ENCODE measurements at places on chromosomes 4 and X.
A peak's percentile ranks its signal among the peaks of the same experiment; 100 is the strongest.

DNA sequence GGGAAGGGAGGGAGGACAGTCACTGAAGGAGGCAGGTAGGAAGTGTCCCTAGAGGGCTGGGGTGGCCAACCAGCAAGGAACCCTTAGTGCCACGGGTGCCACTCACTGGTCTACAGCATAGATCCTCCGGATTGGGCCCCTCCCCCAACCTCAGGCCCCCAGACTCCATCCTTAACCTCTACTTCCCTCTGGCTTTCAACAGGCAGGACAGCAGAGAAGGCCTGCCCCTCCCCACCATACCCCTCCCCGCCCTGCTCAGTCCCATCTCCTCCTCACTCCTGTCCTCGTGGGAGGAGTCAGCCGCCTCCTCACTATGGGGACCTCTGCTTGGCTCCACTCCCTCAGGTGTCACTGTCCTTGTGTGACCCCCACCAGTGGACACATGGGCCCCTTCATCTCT, 77.7 kb upstream of the PSAPL1 start:
- DNase-seq, result no peak

- no peak for DNase-seq
Observed at GRCh38 chr4:71550220-71551165, 211.7 kb downstream of the SLC4A4 start.

GRCh38 chrX:13050151-13050550, 5.7 kb upstream of the FAM9C start:
- no peak for DNase-seq

- DNase-seq, result no peak
Observed at GRCh38 chr4:41611881-41612871, 74.2 kb downstream of the LIMCH1 start.

DNA sequence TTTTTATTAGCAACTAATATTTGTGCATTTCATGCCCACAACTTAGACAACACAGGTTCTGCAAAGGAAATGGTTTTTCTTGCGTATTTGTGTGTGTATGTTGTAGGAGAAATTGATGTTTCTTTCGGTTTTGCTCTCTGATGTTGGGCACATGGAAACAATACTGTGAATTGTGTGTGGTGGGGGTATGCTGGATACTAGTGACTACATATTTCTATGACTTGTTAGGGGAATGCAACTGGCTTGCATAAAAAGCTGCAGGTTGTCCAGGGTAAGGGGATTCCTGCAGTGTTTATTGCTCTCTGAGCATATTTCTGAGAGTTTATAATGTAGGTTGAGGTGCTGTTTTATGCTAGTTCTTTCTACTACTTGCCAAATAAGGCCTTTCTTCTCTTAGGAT, 11.6 kb downstream of the DLG3 start:
- DNase-seq, result no peak

GRCh38 chr4:26030260-26030667, 116.2 kb downstream of the SMIM20 start:
- DNase-seq, result no peak

- DNase-seq, result no peak
Observed at GRCh38 chrX:154990496-154990895, 32.0 kb downstream of the F8 start.

DNA sequence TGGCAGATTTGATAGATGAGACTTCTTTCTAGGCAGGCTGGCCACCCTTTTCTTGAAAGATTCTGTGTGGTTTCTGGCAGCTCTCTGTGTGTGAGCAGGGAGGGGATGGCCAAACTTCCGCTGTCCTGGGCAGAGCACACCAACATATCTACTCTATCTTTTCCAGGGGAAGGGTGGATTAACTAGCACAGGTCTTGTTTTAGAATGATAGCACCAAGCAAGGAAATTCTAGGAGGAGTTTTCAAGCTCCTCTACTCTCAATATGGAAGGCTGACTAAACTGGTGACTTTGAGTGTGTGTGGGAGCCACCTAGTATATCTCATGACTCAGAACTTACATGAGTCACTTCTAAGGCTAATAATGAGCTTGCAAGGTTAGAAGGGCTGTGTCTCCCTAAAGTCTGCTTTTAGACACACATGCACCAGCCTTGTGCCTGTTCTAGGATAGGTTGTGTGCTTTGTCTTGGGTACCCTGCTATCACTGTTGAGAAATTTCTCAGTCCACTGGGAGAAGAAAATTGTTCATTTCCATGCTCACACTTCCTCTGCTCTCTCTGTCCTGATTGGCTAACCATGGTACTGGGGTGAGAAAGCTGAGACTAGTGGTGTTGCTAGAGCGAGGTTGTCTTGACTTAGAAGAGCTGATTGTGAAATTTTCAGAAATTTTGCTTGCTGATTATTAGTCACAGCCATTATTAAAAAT, 72.9 kb downstream of the YIPF6 start:
- no peak for DNase-seq

DNA sequence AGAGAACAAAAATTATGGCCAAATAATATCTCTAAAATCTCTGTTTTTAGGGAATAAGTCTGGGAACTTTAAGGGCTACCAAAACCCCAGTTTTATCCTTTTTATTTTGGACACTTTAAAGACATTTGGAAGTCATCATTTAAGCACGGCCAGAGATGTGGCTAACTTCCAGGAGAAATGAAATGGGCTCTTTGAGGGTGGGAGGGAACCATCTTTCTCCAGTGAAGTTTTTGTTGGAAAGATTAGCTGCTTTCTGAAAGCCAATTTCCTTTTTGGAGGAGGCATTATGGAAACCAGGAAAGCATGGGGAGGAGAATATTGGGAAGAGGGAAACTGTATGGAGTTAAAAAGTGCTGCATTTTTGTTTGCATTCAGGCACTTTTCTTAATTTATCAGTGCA, 4.8 kb downstream of the VSIG1 start:
- no peak for DNase-seq

GRCh38 chr4:24210332-24210902, 320.6 kb upstream of the PPARGC1A start:
- no peak for DNase-seq

DNA sequence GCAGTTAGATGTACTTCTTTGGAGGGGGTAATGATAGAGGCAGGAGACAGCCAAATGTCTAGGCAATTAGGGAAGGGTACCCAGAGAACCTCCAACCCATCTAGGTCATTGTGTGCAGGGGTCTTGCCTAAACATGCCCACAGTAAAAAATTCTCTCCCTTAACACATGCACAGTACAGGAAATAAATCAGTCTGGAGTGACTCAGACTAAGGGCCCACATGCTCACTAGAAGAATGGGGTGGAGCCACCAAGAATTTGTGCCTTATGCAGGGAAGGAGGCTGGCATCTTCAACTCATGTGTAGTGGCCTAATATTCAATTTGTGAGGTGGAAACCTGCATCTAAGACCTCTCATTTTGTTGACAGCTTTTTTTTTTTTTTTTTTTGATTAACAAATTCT, 945.3 kb upstream of the GRIA3 start:
- no peak for DNase-seq

- no peak for DNase-seq
Observed at GRCh38 chr4:188550296-188550695, 411.1 kb downstream of the TRIML1 start.

GRCh38 chr4:153529646-153530045, 63.5 kb downstream of the TMEM131L start:
- no peak for DNase-seq

DNA sequence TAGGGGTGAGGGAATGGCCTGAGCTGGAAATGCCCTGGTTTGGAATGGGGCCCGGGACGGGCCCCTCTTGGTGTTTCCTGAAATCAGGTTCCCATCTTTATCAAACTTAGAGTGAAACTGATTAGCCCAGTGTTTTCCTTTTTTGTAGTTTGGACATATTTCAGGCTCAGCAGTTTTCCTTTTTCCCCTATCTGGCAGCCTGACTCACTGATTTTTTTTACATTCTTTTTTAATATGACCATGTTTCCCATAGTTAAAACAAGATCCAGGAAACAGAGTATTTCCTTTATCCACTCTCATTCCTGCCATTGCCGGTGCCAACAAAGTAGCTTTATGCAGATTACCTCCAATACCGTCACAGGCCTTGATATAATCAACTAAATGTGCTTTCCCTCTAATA, 20.5 kb upstream of the C4orf17 start:
- no peak for DNase-seq

DNA sequence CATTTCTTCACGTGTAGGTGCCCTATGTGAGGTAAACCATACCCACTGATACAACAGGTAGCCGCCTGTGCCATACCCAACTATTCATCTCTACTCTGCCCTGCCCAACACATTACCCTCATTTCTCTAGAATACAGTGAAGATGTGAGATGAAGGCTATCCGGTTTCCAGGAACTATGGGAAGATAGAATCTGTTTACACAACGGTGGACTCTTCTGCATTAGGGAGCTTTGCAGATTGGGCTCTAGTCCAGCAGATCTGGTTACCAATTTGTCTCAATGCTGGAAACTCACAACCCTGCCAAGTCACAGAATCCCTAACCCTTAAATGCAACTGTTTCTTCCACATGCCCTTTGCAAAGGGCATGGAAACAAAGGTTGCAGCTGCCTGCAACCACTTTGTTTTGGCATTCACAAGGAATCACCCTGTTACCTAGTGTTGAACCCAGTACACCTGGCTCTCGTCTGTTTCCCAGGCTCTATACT, 6.4 kb upstream of the SLAIN2 start:
- peak; percentile 22 for DNase-seq

GRCh38 chr4:94578195-94578594, 126.5 kb downstream of the PDLIM5 start:
- DNase-seq, result no peak

DNA sequence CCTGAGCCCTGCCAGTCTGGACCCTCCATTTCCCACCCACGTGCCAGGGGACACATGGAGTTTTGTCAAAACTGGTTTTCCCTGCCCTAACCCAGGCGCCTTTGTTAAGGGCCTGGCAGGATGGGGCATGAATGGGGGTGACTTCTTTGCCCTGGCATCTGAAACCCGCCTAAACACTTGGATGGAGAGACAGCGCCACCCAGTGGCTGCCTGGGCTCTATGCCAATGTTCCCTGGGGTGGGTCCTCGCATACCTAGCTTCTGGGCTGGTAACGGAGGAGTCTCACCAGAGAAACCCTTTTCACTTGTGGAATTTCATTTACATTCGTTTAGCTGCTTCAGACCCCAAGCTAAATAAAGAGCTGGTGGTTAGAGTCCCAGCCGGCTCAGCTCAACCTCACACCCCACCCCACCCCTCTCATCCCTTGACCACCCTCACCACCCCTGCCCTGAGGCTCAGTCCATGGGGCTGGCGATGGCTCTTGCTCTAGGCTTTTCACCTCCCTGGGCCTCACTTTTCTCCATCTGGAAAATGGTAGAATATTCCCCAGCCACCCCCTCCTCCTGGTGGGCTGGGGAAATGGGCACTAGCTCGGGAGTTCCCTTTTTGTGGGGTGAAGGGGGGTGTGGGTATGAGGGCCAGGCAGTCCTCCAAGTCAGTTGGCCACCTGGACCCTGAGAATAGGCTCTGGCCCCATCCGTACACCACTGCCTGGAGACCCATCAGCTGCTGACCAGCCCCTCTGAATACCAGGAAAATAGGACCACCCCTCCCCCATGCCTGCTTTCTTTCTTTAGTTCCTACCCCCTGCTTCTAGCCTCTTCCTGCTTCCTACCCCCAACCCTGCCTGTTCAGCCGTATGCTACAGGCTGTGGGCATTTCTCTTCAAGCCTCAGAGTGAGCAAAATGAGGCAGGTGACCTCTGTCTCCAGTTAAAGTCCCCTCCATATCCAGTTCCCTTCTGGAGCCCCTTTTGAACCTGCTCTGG, 57.1 kb upstream of the PJA1 start:
- peak; percentile 79 for DNase-seq

- no peak for DNase-seq
Observed at GRCh38 chrX:144379156-144379555, 495.3 kb downstream of the UBE2NL start.

DNA sequence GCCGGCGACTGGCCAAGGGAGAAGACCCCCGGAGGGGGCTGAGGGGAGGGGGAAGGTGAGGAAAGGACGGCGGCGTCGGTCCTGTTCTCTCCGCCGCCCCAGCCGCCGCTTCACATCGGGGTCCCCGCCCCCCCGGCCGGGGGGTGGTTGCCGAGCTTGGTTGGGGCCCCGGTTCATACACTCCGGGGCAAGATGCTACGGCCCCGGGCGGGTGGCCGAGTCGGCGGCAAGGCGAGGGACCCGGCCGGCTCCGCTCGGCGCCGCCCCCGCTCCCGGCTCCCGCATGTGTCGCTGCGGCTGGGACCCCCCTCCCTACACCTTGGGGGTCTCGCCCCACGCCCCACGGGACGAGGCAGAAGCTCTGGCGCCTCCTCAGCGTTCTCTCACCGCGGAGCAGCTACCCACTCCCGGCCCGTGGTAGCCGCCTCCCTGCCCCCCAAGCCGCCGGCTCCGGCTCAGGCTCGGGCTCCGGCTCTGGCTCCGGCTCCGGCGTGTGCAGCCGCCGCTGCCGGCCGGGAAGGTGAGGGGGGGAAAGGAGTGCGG, 461 bp downstream of the FBXW7 start:
- DNase-seq, result no peak

- no peak for DNase-seq
Observed at GRCh38 chr4:143668930-143669552, 31.4 kb downstream of the FREM3 start.

DNA sequence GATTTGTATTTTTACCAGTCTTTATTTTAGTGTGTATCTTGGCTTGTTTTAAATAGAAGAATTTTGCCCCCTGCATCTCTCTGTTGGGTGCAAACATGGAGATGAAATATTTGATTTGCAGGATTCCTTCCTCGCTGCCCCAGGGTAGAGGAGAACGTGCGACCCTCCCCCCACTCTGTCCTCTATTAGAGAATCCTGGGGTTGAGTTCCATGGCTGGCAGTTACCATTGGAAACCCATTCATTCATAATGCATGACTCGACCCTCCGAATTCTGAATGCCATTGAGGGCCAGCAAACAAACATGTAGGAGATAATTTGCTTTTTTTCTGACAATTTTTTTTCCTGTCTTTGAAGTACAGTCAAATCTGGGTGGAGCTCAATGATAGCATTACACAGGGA, 53.7 kb downstream of the TRIM2 start:
- no peak for DNase-seq

- DNase-seq, result no peak
Observed at GRCh38 chr4:52999626-53000025, 137.5 kb downstream of the RASL11B start.

DNA sequence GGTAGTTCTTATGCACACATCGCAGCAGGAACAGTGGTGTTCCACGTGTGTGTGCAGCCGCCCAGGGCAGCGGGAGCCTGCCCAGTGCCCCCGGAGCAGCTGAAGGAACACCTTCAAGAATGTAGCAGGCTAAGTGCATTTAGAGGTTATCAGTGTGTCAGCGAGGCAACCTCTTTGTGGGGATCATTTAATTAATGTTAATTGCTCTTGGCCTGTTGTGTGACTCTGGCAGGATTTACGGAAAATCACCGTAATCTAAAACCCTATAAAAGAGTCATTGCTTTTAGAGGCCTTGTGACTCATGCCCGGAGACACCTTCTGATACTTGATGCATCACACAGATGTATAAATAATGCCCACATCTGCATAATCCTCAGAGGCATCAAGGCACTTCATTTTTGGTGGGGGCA, 47.3 kb upstream of the GATB start:
- no peak for DNase-seq

GRCh38 chr4:148998719-148999118, 556.5 kb upstream of the NR3C2 start:
- DNase-seq, result no peak

GRCh38 chrX:49251325-49251724, 13.2 kb downstream of the FOXP3 start:
- no peak for DNase-seq

GRCh38 chr4:1487106-1487505, 80.9 kb upstream of the NKX1-1 start:
- DNase-seq, result no peak

GRCh38 chr4:111602848-111603247, 542.4 kb upstream of the FAM241A start:
- no peak for DNase-seq

All from NCI-H1092 (cell line).